ENCODE measurements at places on chromosomes 6 and 20.

- DNase-seq: peak; percentile 73
These were observed at the start of gene GCNT2 for GRCh38 chr6:10521104-10521808. Gene GCNT2, plus strand, starts transcription at chr6:10521351. Its CDS starts 7,561 bp downstream, at chr6:10528912.

DNA sequence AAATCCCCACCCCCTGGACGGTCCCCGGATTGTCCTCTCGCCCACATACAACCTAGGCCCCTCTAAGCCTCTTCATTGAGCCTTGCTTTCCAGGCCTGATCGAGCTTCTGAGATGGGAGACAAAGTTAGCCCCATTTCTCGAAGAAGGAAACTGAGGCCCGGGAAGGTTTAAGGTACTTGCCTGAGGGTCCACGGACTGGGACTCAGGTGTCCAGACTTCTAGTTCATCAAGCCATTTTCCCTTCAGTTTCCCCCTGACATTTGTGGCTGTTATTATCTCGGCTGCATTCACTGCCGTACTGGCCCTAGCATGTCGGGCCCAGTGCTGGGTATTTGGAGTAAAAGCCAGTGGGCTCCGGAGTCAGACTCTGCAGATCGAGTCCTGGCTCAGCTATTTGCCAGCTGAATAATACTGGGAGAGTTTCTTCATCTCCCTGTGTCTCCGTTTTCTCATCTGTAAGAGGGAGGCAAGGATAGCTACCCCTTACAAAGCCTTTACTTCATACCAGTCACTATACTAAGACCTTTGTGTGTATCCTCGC lies 633 bp downstream of the RPRD1B start:
- no peak for DNase-seq

GRCh38 chr20:23358563-23358906 lies 3.4 kb upstream of the GZF1 start:
- no peak for DNase-seq

DNA sequence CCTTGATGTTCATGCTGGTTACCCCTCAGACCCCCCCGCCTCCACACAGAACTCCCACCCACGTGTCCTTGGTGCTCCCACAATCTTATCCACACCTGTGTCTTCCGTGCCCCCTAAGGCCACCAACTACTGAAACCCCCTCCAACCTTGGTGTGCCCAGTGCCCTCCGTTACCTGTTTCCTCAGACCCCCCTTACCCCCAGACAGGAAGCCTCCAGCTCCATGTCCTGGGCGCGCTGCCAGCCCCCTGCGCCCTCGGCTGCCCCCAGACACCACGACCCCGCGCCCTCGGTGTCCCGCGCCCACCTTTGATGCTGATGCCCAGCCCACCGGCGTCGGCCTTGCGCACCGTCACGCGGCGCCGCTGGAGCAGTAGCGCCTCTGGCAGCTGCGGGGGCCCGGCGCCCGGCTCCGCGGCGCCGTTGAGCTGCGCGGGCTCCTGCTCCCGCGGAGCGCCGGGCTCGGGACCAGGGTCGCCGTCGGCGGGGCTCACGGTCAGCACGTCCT lies 504 bp downstream of the SNTA1 start:
- DNase-seq: no peak

- peak; percentile 22 for DNase-seq
These were observed 6.3 kb downstream of the BMP6 start for GRCh38 chr6:7732228-7732627.

DNA sequence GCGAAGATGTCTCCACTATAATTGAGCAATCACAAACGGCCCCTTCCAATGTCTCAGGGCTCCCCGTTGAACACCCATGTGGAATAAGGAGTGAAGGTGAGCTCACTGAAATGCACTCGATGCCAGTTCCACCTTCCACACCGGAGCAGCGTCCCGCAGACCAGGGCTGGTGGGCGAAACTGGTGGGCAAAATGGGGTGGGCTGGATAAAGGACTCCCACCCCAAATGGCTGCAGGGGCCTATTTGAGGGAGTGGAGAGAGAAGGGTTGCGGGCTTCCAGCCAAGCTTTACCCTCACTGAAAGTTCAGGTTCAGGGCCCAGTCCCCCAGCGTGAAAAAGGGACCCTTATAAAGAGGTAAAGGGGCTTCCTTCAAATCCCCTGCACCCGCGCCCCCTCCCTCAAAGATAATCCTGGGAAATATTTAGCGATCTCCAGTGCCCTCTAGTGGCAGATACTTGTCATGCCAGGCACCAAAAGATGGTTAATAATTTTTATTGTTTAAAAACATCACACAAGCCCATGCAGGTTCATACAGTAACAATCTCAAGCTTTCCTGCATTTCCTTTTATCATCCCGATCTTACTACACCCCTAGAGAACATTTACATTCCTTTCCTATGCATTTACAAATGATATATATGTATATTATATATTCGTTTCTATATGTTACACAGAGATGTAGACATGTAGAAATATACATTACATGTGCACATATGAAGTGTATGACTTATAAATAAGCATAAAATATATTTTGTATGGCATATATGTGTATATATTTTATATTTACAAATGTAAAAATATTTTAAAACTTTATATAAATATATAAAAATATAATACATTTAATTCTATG lies 58.2 kb upstream of the NKX2-2 start:
- peak; percentile 56 for DNase-seq

GRCh38 chr6:106039897-106040592 lies 46.1 kb upstream of the PRDM1 start:
- no peak for DNase-seq

GRCh38 chr6:108942556-108943492 lies 94.6 kb downstream of the ARMC2 start:
- no peak for DNase-seq

DNA sequence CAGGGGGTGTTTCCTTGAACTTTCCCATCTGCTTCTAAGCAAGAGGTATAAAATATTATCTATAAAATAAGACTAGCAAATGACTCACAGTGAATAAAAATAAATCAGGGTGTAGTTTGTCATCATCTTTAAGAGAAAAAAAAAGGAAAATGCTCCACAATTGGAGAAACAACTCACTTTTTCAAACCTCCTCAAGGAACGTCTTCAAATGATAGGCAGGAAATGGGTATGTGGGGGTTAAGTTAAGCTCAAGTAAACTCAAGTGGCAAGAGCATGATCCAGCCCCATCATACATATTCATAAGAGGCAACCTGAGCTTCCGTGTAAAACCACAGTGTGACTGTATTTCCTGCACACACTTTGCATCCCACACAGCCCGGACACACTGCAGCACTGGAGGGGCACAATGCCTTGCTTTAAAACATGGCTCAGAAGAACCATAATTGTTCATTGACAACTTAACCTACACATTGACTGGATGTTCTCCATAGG lies 58.5 kb upstream of the CEP85L start:
- DNase-seq: no peak

DNA sequence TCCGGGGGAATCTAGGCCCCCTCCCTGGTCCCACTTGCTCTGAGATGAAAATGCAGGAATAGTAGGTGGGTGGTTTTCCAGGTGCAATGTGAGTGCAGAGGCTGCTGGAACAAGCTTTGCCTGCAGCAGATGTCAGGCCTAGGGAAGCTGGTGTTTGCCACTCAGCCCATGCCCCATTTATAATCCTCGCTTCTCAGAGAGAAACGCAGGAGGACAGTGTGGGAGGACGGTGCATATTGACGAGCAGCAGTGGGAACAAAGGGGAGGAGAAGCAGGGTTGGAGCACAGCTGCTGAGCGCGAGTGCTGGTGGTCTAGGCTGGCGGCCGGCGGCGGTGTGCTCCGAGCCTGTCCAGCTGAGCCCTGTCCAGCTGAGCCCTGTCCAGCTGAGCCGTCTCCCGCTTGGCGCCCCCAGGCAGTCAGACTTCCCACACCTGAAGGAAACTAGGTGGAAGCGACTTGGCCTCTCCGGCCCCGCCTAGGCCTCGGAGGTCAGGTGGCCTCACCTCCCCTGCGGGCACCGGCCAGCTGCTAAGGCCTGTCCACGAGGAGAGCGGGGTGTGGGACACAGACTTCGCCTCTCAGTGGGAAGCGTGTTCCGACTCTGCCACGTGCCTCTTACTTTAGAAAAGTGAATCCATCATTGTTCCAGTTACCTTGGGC lies 49.7 kb upstream of the FRMD1 start:
- no peak for DNase-seq

GRCh38 chr20:56788041-56788670 lies 159.1 kb downstream of the TFAP2C start:
- DNase-seq: no peak

GRCh38 chr20:6519556-6519955 lies 247.9 kb upstream of the BMP2 start:
- DNase-seq: no peak

GRCh38 chr6:1379017-1379787 lies 10.2 kb upstream of the FOXF2 start:
- peak; percentile 48 for DNase-seq

DNA sequence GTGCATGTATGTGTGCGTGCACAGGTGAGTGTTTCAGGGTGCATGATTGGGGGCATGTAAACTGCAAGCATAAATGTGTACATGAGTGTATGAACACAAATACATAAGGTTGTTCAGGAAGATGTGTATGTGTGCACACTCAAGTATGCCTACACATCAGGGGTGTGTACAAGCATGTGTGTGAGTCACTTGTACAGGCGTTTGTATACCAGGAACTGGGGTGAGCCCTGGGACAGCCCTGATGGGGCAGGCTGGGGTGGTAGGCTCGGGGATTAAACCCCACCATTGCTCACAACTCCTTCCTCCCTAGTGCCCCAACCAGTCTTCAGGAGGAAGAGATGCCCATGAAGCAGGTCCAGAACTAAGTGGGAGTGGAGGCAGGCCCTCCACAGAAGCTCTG lies 4.3 kb downstream of the CRIP3 start:
- DNase-seq: no peak

- no peak for DNase-seq
These were observed 19.9 kb upstream of the BHLHE23 start for GRCh38 chr20:63026582-63027165.

DNA sequence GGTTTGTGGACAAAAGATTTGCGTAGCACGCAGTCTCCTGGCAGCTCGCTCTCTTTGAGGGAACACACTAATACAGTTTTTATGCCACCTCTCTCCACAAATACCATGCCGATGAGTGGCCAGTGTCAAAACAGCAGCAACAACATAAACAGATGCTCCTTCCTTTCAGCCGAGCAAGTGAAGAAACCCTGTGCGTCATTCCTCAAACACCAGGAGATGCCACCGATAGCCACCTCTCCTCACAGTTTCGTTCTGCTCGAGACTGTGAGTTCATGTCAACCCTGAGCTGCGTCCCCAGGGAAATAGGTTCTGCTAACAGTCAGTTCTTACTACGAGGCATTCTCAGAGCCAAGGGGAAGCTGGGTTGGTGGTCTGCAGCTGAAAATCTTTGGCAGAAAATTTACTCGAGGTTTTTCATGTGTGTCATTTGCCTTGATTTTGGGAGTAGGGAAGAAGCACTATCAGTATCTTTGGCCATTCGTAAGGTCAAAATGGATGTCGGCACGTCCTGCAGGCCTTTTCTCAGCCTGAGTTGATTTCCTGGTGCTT lies 59.9 kb downstream of the EYA2 start:
- DNase-seq: no peak

- no peak for DNase-seq
These were observed 27.9 kb downstream of the GFRA4 start for GRCh38 chr20:3635346-3635745.

DNA sequence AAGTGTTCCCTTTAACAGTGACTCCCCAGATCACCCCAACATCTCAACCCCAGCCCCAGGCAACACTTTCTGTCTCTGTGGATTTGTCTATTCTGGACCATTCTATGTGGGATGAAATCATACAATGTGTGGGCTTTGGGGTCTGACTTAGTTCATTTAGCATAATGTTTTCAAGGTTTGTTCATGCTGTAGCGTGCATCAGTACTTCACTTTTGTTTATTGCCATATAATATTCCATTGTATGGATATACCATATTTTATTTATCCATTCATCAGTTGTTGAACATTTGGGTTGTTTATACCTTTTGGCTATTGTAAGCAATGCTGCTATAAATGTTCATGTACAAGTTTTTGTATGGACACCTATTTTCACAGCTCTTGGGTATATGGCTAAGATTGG lies 31.0 kb downstream of the FOXF2 start:
- DNase-seq: no peak

DNA sequence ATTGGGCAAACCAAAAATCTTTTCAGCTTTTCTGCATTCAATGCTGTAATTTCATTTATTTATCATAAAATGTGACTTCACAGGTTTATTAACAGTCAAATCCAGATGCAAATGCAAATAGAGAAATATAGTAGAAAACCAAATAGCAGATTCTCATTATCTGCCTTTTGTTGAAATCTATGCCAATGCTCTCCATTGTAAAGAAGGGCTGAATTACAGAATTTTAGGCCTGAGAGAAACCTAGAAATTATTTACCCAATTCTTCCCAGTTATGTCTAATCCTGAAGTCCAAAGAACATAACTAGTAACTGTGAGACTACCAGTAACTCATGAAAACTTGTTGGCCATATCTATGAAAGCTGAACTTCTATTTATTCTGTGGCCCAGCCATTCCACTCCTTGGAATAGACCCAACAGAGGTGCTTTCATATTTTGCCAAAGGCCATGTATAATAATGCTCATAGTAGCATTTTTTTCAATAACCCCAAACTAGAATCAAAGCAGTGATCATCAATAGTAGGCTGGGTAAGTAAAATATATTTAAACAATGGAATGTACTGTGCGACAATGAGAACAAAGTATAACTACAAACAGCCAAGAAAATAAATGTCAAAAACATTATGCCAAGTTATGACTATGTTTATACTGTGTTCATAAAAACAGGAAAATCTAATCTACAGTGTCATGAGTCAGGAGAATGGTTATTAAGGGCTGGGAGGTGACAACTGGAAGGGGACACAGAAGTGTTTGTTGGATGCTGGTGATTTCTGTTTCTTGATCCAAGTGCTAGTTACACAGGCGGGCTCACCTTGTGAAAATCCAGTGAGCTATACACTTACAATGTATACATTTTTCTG lies 183.8 kb downstream of the HS3ST5 start:
- no peak for DNase-seq

- DNase-seq: no peak
These were observed 327.3 kb upstream of the RNF24 start for GRCh38 chr20:4342609-4343008.

DNA sequence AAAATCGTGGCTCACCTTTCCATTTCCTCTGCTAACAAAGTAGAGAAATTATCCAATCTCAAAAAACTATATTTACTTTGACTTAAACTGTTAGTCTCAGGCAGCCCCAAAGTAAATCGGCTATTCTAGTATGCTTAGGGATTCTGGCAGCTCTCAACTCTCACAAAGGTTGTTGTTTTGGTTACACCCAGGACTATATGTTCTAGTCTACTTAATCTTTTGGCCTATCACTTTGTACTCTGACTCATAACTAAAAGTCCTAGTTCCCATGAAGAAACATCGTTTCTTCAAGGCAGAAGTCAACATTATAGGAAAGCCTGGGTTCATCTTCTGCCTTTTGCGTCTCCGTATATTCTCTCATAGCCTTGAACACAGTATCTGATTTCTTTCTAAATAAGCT lies 42.3 kb downstream of the MYLK4 start:
- no peak for DNase-seq

- DNase-seq: no peak
These were observed 1.3 kb upstream of the FNDC11 start for GRCh38 chr20:63552481-63553249.

Measured in neural progenitor cell (in vitro differentiated cells).